ENCODE measurements at places on chromosomes 6 and 20.

DNA sequence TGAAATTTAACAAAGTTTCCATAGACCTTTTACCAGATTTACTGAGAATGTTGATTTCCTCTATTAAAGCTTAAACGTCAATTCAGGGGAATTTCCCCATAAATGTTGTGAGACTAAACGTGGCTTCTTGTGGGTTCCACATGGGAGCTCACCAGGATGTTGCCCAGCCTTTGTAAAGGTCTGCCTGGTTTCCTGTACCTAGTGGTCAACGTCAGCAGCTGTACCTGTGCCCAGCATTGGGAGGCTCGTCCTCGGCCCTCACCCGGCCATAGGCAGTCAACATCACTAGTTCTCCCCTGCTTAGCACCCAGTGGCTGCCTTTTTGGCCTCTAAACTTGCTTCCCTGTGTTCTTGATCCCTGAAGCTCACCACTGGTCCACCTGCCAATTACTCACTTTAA is 22.1 kb upstream of the CD83 start:
- DNase-seq = no peak

DNA sequence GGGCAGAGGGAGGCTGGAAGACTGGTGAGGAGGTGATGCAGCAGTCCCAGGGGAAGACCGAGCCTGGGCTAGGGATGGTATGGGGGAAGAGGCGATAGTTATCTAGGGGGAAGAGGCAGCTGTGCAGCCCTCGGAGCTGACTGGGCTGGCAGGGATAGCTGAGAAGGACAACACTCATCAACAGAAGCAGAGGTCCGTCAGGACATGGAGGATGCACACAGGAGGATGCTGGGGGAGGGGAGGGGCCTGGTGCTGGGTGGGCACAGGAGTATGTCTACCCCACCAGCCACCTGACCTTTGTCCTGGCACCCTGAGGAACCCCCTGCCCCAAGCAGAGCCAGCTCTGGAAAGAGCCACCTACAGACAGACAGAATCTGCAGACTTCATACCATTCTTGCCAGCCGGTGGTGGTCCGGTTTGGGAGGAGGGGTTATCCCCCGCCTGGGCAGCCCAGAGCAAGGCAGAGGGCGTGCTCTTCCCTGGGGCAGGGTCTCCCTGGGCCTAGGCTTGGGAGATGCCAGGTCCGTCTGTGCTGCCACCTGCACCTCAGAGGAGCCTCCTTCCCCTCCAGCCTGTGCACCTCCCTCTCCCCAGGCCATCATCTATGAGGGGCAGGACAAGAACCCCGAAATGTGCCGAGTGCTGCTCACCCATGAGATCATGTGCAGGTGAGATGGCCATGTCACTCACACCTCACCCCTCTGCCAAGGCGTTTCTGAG is 14.9 kb downstream of the EBF4 start:
- no peak for DNase-seq

GRCh38 chr6:170182093-170182780 is 108.6 kb downstream of the DLL1 start:
- no peak for DNase-seq

- DNase-seq = peak; percentile 39
Measured at GRCh38 chr6:22098601-22099031, 198.2 kb downstream of the PRL start.

DNA sequence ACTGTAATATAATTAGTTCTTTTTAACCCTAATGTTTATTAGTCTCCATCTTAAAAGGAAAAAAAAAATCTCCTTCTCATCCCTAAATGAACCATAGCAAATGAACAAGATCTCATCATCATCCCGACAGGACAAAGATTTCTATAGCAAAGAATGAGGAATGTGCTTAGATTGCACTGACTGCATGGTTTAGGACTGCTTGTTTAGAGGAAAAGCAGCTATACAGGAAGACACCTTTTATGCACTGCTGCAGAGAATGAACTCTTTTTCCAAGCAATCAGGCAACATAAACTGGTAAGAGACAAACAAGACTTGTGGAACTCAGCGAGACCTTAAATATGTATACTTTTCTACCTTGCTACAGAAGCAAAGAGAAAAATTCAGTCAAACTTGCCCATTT is 26.8 kb downstream of the CSNK2A1 start:
- peak; percentile 22 for DNase-seq
